AG09319 (cell line): ENCODE measurements at places on chromosomes 2 and 18.

DNA sequence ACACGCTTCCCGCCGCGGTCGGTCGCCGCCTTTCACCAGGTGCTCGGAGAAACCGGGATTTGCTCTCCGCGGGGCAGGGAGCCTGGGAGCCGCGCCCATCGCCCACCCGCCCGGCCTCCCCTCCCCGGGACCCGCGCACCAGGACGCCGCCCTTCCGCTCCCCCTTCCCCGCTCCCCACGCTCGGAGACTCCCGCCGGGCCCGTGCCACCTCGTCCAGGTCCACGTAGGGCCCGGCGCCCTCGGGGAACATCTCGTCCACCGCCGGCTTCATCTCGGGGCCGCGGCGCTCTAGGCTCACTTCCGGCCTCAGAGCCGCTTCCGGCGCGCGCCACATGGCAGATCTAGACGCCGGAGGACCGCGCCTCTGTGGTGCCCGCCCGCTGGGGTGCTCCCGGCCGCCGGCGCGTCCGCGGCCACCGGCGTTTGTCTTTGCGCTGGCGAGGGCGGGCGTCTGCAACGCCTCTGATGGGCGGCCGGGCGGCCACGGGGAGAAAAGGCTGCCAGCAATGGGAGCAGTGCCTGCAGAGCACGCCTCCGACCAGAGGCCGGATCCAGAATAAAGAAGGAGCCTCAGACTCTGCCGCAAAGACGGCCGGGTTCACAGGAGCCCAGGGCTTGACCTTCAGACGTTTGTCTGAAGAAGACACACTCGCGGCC lies at the start of gene COPS9:
Gene COPS9 (minus strand): TSS at position 293 of the 658 bp plus-strand sequence. CDS start 21 bp downstream, at position 272.
- DNase-seq: peak; percentile 55

GRCh38 chr2:72139874-72140620 lies 7.6 kb downstream of the CYP26B1 start:
- DNase-seq: no peak

GRCh38 chr2:26900831-26901321 lies 52.9 kb downstream of the DPYSL5 start:
- no peak for DNase-seq

DNA sequence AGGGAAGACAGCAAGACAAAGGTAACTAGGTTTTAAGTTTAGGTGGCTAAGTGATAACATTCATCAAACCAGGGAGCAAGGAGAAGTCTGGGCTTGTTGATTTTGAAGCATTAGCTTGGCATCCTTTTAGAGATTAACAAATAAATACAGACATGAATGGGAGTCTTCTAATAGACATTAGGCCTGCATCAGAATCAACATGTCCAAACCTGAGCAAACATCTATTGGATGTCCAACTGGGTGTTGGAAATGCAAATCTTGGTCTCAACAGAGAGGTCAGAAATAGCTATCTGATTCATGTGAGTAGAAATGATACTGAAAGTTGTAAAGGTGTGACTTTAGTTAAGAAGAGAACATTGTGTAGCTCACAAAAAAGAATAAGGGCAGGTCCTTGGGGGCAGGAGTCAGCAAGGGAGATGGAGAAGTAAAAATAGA lies 85.5 kb upstream of the RND3 start:
- DNase-seq: no peak

DNA sequence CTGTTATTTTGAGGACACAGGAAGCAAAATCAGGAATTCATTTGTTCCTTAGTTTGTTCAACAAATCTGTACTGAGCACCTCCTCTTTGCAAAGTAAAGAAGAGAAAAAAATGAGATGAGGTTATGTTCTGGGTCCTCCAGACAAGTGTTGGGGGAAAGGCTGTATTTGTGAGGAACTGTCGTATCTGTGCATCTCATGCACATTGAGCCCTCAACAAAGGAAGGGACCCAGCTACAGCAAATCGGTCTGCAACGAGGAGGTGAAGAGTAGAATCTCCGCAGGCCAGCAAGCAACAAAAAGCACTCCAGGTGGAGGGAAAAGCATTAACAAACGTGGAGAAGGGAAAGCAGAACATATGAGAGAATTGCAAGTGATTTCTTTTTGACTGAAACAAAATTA lies 143.0 kb upstream of the CYP1B1 start:
- no peak for DNase-seq

GRCh38 chr2:61536572-61537276 lies 1.4 kb downstream of the XPO1 start:
- DNase-seq: peak; percentile 58
